ENCODE measurements at places on chromosomes 12 and 14. TPM values are rescaled to one million over a fixed set of nuclear protein-coding genes. Genes with fewer than 3 reads are reported as not detected.

GRCh38 chr12:47758834-47759690 is at the start of gene RAPGEF3:
Gene RAPGEF3, minus strand, starts transcription at chr12:47758880. Its CDS starts 324 bp downstream, at chr12:47758556.
- DNase-seq = peak; percentile 84

DNA sequence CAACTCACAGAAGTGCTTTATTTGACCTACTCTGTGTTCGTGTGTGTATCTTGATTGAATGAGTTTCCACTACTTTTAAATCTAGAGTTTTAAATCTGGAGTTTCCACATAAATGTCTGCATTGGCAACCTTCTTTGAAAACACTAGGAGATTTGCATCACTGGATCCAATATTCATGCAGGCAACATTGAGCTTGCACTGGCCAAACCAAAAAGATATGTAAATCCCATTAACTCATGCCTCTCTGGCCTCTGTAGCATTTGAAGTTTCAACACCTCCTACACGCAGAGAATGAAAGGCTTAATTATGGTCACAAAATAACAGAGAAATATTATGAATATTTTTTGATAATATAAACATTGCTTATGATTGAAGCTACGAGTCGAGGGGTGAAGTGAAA is 178.6 kb downstream of the DUSP6 start:
- no peak for DNase-seq

DNA sequence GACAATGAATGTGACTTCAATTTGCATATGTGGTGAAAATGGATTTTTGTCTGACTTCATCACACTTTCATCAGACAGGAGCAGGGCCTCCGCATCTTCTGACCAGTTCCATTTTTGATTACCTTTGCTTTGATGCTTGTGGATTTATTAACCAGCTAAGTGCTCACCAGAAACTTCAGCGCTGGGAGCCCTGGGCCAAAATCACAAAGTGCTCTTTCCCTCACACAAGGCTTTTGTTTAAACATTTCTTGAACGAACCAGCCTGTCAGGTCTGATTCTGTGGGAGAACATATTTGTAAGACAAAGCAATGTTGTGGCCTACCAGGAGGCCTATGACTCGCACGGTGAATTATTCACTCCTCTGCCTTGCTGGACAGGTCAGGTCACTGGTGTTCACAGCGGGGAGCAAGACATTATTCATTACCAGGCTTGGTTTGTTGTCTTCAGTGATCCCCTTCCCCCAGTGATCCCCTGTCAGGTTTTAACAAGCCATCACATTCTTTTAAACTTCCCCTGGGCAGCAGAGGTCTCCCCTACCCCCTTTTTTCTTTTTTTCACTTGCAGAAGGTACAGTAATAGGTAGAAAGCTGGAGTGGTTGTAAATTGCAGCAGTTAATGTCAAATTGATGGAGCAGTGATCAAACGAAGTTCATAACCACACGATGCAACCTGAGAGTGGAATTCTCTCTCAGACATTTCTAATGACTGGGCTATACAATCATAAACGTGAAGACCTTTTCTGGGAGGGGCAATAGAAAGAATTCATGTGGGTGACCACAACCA is 167.5 kb upstream of the PRICKLE1 start:
- peak; percentile 39 for DNase-seq

DNA sequence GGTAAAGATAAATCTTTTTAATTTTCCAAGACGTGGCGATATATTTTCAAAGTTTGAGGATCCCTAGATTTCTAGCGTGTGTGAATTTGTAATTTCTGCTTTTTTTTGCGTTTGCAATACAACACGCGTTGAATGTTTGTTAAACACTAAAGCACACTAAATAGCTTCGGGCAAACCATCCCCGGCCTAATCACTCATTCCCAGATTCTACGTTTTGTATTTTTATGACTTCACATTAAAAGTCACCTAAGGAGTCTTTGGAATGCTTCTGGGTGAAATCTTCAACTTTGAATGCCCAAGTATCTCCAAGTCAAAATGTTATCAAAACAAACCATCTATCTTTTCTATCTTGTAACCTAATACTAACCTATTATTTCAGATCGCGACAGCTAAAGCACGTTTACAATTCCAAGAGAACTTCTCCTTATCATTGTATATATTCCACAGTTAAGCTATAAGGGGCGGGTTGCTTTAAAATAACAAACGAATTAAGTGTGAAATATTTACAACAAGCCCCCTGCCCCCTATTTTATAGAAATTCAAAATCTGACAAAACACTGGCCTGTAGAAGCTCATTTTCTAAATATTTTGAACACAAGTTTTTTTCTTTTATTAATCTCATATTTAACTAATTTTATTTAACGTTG is 1.1 kb downstream of the ALX1 start:
- no peak for DNase-seq

GRCh38 chr14:70755655-70756054 is 53.7 kb downstream of the MAP3K9 start:
- DNase-seq = no peak

- no peak for DNase-seq
Measured at GRCh38 chr14:71668186-71668912, 263.9 kb upstream of the RGS6 start.

GRCh38 chr12:63905544-63905943 is 61.0 kb downstream of the SRGAP1 start:
- DNase-seq = no peak

- DNase-seq = no peak
Measured at GRCh38 chr14:99838639-99839134, 45.5 kb downstream of the EML1 start.

GRCh38 chr12:62434494-62435302 is 31.9 kb upstream of the MON2 start:
- DNase-seq = no peak

Gene DTX1
- 3.4 TPM for total RNA-seq

Gene DNAH10
- total RNA-seq = 1.3 TPM

Gene DCN
- total RNA-seq = 1,699 TPM

Gene AKAP5
- total RNA-seq = 0.51 TPM

Gene KRT77
- not detected for total RNA-seq

Gene KCNMB4
- total RNA-seq = 2.6 TPM

Gene SERPINA9
- total RNA-seq = not detected
